ENCODE measurements at places on chromosomes 6 and 20. TPM values are rescaled to one million over a fixed set of nuclear protein-coding genes. Genes with fewer than 3 reads are reported as not detected.

Gene CAGE1
- 0.04 TPM for total RNA-seq

Gene PCK1
- total RNA-seq = 0.13 TPM

Gene FLRT3
- total RNA-seq = 2.6 TPM

Gene PARD6B
- 4.5 TPM for total RNA-seq

Gene UST
- total RNA-seq = 5.5 TPM

Gene FAM83C
- total RNA-seq = 0.09 TPM
